ENCODE measurements at places on chromosomes 1 and 21.
A peak's percentile ranks its signal among the peaks of the same experiment; 100 is the strongest.

DNA sequence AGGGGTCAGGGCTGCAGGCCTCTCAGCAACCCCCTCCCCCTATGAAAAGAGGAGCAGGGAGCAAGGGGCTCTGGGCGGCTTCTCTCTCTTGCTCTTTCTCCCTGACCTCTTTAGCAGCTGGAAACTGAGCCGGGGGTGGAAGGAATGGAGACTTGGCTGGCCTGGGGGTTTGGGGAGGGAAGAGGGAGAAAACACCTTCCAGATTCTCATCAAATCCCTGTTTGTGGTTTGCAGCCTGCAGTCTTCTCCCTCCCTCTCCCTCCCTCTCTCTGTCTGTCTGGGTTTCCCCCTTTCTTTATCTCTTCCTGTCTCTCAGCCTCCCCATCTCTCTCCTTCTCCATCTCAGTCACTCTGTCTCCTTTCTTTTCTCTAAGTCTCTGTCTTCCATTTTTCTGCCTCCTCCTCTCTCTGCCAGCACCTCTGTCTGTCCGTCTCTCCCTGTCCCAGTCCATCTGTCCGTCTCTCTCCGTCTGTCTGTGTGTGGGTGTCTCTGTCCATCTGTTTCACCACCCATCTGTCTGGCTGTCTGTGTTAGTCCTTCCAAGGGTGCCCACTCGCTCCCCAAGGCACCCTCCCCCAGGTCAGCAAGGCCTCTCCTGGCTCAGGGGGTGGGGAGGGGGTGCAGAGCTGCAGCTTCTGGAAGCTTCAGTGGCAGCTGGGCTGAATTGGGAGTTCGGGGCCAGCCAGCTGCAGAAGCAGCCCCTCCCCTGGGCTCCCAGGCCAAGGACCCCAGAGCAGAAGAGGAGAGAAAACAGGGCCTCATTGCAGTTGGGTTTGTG, 6.2 kb downstream of the AHDC1 start:
- no peak for DNase-seq

DNA sequence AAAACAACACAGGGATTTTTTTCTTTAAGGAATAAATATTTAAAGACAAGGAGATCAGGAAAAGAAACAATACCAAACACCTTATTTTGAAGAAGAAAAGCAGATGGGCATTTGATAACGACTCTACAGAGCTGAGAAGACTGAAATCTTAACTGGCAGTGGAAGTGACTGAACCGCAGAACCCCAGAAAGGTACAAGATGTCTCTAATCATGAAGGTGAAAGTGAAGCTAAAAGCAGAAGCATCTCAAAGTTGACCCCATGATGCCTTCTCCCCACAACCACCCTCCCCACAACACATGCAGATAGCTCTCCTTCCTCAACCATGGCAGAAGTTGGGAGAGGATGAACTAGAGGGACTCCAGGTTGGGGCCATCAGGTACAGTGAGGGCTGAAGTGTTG, 129.6 kb downstream of the ZNF648 start:
- DNase-seq: no peak

- no peak for DNase-seq
Observed at GRCh38 chr21:15192243-15192642, 127.4 kb upstream of the NRIP1 start.

GRCh38 chr1:5634893-5635292, 357.3 kb downstream of the NPHP4 start:
- DNase-seq: no peak

GRCh38 chr1:114746450-114747121, 11.2 kb downstream of the CSDE1 start:
- no peak for DNase-seq

- DNase-seq: no peak
Observed at GRCh38 chr1:244680667-244681066, 27.7 kb downstream of the DESI2 start.

DNA sequence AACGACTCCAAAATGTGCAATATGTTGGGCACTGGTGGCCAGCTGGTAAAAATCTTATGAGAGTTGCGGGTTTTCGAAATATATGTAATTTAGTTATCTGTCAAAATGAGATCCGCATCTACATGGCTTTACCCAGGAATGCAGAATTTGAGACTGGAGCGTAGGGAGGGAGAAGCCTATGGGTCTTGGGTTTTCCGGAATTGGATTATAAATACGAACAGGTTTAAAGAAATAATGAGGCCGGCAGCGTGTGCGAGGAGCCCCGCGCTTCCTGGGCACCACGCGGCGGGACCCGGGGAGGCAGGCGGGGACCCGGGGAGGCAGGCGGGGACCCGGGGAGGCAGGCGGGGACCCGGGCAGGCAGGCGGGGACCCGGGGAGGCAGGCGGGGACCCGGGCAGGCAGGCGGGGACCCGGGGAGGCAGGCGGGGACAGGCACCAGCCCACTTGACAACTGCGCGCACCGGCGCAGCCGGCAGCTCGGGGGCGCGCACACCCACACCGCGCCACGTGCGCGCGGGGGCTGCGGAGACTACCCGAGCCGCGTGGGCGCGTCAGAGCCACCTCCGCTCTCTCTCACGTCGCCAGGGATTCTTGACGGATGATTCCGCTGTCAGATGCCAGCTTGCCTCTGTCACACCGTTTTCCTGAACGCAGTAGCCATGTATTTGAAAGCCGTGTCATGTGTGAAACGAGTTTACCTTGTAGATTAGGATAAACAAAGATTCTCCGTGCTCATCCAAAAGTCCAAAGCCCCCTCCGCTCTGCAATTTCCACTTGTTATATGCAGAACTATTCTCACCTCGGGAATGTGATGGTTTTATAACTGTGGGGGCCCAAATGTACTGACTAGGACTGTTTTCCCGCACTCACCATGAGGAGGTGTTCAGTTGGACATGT, 54.3 kb upstream of the HNRNPU start:
- peak; percentile 64 for DNase-seq

- DNase-seq: no peak
Observed at GRCh38 chr1:14183329-14183728, 415.2 kb upstream of the KAZN start.

- DNase-seq: no peak
Observed at GRCh38 chr1:73674945-73675561, 522.9 kb downstream of the LRRIQ3 start.

DNA sequence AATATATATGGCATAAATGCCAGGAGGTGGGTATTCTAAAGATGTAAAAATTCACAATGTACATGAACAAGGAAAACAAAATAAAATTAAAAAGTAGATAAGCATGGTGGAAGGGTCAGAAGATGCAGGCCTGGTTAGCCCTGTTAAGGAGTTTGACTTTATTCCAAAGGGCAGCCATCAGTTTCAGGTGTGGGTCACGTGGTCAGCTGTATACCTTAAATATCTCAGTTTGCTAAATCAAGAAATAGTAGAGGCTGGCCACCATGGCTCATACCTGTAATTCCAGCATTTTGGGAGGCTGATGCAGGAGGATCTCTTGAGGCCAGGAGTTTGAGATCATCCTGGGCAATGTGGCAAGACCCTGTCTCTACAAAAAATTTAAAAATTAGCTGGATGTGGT, 8.5 kb upstream of the PINK1 start:
- DNase-seq: no peak

- DNase-seq: no peak
Observed at GRCh38 chr1:245580651-245581050, 425.9 kb downstream of the KIF26B start.

GRCh38 chr1:51794260-51794659, 84.3 kb downstream of the NRDC start:
- DNase-seq: no peak

DNA sequence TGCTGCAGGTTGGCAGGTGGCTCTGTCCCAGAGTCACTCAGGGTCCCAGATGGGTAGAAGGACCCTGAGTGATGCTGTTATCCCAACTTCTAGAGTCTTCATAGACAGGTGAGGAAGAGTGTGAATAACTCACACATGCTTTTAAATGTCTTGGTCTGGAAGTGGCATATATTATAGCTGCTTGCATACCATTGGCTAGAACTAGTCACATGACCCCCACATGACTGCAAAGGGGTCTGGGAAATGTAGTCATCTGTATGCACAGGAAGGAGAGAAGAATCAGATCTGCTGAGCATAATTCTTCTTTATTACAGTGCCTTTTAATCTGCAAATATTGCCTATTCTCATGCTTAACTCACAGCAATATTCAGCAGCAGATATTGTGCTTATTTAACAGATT, 28.2 kb upstream of the KLHDC7A start:
- DNase-seq: no peak

DNA sequence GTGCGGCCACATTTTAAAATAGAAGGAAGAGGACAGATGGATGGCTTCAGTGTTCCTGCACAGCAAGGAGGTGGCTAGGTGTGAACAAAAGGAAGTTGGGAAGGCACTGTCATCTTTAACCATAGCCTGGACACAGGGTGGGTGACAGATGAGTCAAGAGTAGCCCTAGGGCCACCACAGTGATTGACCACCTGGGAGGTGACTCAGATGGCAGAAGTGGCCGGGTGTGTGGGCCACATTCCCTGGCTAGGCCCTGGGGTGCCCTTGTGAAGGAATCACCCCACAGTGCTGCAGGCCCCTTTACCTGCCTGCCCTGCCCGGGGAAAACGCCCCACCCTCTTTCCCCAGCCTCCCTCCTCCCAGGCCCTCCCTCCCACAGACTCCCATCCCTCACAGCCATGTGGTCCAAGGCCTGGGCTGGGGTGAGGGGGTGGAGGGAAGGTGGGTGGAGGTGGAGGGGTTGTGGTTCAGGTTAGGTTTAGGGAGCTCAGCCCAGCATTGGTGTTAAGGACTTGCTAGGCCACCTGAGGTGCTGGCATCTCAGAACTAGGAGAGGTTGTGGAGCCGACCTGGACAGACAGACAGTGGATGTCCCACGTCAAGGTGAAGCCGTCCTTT, 59.1 kb downstream of the SPSB1 start:
- DNase-seq: no peak

- no peak for DNase-seq
Observed at GRCh38 chr1:6454856-6455751, 10.9 kb downstream of the TNFRSF25 start.

DNA sequence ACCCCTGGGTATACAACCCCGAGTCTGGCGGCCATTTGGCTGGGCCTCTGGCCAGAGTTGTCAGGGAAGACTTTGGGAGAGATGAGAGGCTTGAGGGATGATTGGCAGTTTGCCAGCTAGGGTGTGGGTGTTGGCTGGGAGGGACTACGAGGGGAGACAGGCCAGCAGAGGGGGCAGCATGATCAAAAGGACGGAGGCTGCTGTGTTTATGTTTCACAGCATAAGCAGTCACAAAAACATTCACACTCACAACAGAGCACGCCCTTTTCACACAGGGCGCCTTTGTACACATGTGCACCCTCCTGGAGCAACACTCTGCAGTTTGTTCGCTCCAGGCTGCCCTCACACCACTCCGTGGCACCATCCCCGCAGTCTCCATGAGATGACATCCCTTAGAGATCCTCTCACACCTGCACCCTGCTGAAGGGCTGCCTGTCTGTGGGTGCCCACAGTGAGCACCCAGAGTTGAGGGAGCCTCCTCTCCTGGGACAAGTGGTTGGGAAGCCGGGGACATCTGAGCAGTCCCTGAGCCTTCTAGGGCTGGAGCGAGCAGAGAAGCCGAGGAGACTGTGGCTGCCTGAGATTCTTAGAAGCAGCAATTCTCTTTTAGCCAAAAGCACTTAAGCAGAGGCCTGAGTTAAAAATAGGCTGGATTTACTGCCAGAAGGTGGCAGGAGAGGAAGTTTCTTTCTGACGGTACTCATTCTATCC, 15.4 kb downstream of the EFNA3 start:
- no peak for DNase-seq

- no peak for DNase-seq
Observed at GRCh38 chr1:193181536-193181935, 4.9 kb downstream of the B3GALT2 start.

DNA sequence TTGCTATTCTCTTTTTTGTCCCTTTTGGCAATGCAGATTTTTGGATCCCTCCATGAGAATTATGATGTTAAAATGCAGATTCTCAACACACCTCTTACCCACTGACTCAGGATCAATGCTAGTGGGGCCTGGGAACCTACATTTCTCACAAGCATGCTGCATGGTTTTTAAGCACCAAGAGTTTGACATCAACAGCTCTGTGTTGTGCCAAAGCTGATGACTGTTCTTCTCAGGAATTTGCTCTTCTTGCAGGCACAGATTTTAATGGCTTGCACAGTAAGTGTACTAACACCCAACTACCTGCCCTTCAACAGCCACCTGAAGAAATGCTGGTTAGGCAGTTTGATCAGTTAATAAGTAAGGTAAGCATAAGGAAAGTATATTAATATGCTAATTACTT, 468.7 kb downstream of the PTBP2 start:
- DNase-seq: no peak

- no peak for DNase-seq
Observed at GRCh38 chr1:1069711-1070676, 4.1 kb downstream of the RNF223 start.

- DNase-seq: no peak
Observed at GRCh38 chr1:1425426-1425752, 4.3 kb upstream of the ANKRD65 start.

DNA sequence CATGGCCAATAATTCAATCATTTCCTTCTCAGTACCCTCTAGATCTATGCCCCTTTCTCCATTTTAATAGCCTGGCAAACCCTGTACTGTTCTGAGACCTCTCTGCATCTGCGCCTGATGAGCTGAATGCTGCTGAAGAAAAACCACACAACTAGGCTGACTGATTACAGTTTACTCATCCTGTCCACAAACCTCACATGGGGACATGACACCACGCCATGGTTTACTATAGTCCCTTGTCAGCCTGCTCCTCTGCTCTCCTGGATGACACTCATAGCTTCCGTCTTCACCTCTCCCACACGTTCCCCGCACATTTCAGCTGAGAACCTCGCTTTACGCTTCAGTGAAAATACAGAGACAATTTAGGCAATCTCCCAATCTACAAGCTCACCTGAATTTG, 59.7 kb downstream of the DESI2 start:
- no peak for DNase-seq

GRCh38 chr1:149884433-149885338, 14.7 kb upstream of the BOLA1 start:
- DNase-seq: no peak

GRCh38 chr21:39976800-39977199, 109.6 kb downstream of the PCP4 start:
- DNase-seq: no peak

DNA sequence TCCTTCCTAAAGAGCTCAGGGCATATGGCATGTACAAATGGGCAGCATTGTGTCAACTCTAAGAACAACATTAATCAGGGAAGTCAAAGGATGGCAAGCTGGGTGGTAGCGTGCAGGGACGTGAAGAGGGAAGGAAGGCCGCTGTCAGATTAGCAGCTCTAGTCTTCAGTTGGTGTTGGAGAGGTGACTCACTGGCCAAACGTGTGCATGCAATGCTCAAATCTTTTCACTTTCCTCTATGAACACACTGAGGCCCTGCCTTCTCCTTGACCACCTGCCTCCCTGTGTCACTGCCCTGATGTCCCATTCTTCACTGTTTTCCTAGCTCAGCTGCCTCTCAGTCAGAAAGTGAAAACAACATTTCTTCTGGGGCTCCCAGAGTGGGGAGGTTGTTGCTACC, 5.9 kb upstream of the PIGR start:
- no peak for DNase-seq

DNA sequence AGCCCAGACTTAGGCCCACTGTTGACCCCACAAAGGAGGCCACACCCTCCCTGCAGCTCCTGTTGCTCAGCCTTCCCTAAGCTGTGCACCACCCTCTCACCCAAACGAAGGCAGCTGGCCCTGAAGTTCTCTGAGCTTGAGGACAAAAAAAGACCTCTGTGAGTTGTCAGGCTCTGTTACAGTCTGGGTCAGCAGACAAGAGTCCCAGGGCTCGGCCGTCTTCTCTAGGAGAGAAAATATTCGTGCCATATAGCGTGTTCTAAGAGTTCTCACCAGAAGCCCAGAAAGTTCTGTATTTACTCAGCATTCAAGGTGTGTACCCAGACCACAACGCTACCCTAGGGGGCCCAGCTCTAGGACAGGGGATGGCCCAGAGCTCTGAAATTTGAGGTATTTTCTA, 25.5 kb upstream of the LYST start:
- no peak for DNase-seq

GRCh38 chr1:67937010-67937409, 103.7 kb upstream of the GNG12 start:
- DNase-seq: no peak
